ENCODE measurements at places on chromosomes 2 and 18.

DNA sequence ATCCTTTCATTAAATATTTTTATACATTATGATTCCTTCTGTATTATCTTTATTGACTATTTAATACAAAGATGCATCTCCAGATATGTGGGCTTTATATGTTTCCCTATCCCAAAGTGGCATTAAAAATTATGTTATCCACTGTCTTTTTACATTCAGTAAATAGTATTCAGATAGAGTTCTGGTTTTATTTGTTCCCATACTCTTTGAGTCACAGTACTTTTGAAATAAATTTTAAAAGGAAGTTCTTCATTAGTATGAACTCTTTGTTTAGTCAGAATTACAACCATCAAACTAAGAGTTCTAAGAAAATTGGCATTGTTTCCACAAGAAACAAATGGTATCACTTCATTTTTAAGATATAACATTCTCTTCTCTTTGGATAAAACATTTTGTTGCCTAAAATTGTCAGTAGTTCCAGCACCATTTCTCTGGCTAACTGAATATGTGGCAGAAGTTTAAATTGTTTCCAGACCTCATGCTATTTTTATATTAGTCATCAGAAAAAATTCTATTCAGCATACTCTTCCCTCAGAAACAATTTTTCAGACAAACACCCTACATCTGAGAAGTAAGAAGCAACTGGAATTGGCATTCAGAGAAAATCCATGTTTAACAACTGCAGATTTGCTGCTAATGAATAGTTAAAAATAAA, 88.5 kb upstream of the COL5A2 start:
- no peak for DNase-seq

DNA sequence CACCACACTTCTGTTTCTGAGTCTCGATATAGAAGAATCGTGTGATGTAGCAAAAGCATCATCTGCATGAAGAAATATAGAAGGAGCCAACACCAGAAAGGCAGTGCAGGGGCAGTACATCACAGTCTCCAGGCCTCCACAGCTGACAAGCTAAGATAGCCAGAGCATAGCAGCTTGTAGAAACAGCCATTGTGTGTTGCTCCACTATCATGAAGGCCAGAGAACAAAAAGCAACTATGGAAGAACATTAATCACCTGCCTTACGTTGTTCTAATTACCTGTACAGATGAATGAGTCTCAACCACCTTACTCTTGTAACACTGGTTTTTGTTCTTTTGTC, 129.0 kb downstream of the RND3 start:
- DNase-seq = no peak

- DNase-seq = no peak
These were observed 25.6 kb downstream of the DNMT3A start for GRCh38 chr2:25316101-25316500.

DNA sequence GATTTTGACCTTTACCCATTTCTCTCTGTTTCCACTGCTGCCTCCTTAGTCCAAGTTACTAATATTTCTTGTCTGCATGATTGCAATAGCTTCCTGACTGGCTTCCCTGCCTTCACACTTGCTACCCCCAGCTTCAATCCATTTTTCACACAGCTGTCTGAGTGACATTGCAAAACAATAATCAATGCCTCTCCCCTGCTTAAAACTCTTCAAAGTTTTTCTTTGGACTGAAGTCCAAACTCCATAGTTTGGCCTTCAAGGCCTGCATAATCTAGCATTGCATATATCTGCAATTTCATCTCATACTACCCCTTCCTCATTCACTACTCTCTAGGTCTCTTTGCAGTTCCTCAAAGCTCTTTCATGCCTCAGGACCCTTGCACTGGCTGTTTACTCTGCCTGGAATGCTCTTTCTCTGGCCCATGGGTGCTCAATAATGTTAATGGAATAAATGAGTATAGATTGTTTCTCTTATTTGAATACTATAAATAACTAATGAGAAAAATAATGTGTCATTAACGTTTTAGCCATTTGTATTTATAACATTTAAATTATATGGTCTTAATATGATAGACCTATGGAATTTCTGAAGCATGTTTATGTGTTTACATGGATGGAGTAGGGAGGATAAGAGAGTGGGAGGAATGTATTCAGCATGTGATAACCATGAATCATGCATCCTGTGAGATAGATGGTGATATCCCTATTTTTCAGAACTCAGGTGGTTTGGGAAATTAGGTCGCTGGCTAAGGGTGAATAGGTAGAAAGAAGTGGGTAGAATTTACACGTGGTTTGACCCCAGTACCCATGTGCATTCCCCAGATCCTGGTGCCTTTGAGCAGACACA, 5.7 kb upstream of the TMEM178A start:
- no peak for DNase-seq

- DNase-seq = peak; percentile 33
These were observed 711 bp downstream of the SFXN5 start for GRCh38 chr2:73070643-73071359.

GRCh38 chr2:179954026-179954425, 53.1 kb downstream of the CWC22 start:
- DNase-seq = no peak
